Stimulated activated CD8-positive, alpha-beta memory T cell treated with anti-CD3 and anti-CD28 coated beads, Interleukin-7, amount 100 ng/mL, for 24 hours (primary cell): ENCODE measurements at places on chromosomes 1 and 21.

- no peak for DNase-seq
These were observed 1.8 kb upstream of the SLC50A1 start for GRCh38 chr1:155133799-155134281.

- DNase-seq, result peak; percentile 43
These were observed 7.7 kb downstream of the ZBTB21 start for GRCh38 chr21:42002421-42002958.

GRCh38 chr1:204348722-204349121 is 11.0 kb downstream of the PLEKHA6 start:
- DNase-seq, result no peak

- DNase-seq, result no peak
These were observed at the start of gene ACOT11 for GRCh38 chr1:54547601-54548388. Gene ACOT11, plus strand, starts transcription at chr1:54548228. Its CDS starts 82 bp downstream, at chr1:54548310.

DNA sequence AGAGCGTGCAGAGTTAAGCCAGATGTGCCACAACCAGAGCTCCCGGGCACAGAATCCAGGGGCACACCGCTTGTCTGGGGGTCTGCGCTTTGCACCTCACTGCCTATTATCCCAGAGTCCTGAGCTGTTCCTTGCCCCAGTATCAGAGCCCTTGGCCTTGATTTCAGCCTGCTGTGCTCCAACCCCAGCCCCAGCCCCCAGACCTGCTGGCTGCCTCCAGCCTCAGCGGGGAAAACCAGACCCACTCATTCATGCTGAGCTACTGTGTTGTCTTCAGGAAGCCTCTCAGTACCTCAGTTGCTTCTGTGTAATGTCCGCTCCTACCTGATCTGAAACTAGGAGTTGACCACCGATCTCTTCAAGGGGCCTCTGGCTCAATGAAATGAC is 1.1 kb downstream of the IKBKE start:
- DNase-seq, result no peak

DNA sequence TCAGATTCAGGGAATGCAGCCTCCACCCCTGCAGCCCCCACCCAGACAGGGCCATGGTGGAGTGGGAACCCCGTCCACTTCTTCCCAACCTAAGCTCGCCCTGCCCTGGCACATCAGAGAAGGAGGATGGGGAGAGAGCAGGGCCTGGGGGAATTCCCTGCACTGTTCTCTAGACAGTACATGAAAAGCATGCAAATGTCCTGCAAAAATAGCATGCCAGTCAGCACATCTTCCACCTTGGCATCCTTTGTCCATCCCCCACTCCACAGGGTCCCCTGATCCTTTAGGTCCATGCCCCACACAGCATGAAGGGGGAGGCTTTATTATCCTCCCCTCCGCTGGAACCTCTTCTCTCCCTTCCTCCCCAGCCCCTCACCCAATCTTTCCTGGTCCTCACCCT is 35.0 kb upstream of the RD3 start:
- DNase-seq, result no peak

DNA sequence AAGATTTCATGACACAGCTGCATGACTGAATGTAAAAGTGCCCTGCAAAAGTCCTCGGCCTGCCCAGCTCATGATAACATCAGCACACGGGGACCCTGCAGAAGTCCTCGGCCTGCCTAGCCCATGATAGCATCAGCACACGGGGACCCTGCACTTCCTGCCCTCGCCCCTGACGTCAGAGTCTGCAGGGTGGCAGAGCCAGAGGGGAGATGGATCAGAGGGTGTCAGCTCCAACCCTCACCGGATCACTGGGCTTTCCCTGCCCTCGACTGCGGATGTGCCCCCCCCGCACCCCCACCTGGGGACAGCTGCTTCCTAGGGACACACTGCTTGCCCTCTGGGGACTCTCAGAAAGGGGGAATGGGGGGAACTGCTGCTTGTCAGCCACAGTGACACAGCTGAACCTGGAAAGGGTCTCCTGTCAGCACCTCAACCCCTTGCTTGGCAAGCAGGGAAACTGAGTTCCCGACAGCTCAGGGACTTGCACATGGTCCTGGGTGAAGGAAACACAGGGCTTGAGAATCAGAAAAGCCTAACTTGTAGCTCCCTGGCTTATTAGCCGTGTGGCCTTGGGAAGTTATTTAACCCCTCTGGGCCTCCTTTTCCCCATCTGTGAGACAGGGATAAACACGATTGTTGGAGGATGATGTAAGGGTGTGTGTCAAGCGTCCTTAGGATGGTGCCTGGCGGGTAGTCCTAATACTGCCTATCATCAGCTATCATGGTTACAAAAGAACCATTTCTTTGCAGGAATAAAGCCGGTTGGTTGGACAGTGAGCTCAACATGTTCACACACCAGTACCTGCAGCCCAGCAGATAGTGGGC is 8.3 kb upstream of the MIIP start:
- DNase-seq, result no peak

- no peak for DNase-seq
These were observed 7.0 kb downstream of the SELE start for GRCh38 chr1:169726851-169727250.

GRCh38 chr1:234842726-234843641 is 233.0 kb upstream of the IRF2BP2 start:
- peak; percentile 44 for DNase-seq

- DNase-seq, result no peak
These were observed 63.0 kb downstream of the HLX start for GRCh38 chr1:220942278-220942677.

DNA sequence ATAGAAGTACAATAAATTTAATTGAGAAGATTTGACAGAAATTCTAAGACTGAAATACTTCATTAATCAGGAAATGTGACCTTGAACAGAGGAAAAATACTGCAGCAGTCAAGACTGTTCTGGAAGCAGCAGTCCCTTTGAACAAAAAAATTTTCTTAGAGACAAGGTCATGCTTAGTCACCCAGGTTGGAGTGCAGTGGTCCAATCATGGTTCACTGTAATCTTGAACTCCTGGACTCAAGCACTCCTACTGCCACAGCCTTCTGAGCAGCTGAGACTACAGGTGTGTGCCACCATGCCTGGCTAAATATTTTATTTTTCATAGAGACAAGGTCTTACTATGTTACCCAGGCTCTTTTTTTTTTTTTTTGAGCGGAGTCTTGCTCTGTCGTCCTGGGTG is 1.9 kb upstream of the CCDC30 start:
- DNase-seq, result no peak

GRCh38 chr1:235074523-235075047 is 54.1 kb downstream of the TOMM20 start:
- DNase-seq, result no peak

DNA sequence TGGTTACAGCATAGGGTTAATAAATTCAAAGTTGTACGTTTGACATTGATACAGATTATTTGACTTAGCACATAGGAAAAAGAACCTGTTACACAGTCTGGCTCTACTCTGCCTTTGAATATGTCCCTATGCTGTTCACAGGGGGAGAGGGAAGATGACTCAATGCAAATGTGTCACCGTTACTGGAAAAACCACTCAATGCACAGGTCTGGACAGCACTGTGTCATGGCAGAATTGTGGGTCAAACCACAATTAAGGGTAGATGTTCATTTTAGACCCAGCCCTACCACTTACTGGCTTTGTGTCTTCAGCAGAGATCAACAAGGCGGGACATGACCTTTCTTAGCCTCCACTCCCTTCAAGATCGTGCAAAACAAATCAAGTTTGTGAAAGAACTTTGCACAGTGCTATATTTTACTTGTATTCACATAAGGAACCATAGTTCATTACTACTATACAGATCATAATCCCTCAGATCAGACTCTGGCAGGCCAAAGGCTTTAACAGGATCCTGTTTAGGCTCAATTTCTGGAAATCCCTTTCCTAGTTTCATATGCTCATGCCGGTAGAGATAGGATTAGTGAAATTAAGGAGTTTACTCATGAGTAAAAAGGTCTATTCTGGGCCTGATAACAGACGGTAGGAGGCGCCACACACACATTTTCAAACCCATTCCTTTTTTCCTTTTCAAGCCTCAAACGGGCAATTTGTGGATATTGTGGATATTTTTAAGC is 22.1 kb downstream of the EIF2D start:
- no peak for DNase-seq

GRCh38 chr1:166164995-166165660 is 1.7 kb downstream of the FAM78B start:
- DNase-seq, result no peak

DNA sequence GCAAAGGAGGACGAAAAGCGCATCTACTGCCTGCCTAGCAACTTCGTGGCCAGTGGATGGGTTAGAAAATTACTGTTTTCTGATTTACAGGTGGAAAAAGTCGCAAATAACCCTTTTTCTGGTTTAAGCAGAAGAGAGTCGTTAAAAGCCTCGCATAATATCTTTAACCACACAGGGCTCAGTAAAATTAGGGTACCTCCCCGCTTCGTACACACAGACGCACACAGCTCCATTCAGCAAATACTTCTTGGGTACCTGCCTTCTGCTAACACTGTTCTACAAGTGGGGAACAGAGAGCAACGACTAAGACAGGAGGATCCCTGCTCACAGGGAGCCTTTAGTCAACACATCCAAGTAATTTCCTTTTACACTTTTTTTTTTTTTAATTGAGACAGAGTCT is 704 bp downstream of the ALG6 start:
- DNase-seq, result no peak

GRCh38 chr1:109717729-109718128 is 5.7 kb downstream of the GSTM5 start:
- DNase-seq, result no peak
